Progenitor cell of endocrine pancreas (in vitro differentiated cells): ENCODE measurements at places on chromosomes 4 and X.

DNA sequence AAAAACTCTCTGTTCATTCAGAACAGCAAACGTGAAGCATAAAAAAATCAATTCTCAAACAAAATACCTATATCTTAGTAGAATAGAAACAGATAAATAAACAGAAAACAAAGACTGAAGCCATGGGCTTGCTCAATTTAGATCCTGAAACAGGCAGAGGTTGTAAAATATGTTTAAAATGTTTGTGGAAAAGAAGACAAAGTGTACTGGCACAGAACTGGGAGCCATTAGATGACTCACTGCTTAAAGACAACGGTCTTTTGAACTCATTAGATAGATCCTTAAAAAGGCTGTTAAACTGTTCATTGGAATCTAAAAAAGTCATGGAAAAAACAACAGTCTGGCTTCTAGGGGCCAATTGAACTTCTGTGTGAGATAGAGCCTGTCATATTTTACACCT, 247.0 kb upstream of the NDST4 start:
- H3K4me1 ChIP-seq = peaks cover 3% of the 10 kb centered on the region
- DNase-seq = no peak
- no peaks in the 10 kb centered on the region for H3K27me3 ChIP-seq
- H3K4me3 ChIP-seq = no peak overlapping the region

- peaks cover 15% of the 10 kb centered on the region for H3K27me3 ChIP-seq
- H3K27ac ChIP-seq = peak overlapping the region; percentile 97
- peaks cover 6% of the 10 kb centered on the region for H3K36me3 ChIP-seq
- peaks cover 7% of the 10 kb centered on the region for H3K4me1 ChIP-seq
These were observed 177.1 kb downstream of the CBR4 start for GRCh38 chr4:168832763-168833575.

DNA sequence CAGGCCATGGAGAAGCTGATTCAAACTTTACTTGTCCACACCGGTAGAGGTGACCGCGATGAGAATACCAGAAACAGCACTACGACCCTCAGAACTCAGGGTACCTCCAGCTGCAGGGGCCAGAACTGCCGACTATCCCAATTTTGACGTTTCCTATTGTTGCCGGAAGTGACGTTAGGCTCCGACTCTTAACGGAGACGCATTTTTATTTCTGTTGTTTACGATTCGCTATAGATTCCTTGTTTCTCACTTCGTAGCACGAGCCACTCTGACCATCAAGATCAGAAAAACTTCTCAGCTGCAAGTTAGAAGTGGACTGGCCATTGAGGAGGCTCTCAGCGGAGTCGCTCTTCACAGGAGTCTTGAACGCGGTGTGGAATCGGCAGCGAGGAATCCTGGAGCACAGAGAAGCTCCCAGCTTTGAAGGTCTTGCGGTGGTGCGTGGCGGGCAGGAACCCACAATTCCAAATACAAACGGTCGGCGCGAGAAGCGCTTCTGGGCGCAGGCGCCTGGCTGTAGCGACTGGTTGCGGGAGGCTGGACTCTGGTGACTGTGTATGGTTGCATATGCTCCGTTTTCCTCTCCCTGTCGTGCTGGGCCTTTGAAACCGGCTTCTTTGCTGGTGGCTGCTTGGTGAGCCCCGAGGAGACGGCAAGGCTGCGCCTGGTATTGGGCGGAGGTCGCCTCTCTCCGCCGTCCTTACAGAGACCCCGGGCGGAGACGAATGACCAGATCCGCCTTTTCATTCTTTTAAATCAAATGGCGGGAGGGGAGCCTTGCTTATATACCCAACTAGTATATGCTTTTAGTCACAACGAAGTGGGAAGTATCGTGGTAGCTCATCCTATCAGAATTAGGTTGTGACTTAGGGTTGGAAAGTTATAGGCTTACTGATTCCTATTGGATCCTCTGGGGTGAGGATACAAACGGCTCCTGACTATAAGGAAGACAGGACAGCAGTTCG, at the start of the genes CEP44 and FBXO8:
CEP44 (plus strand) TSS at position 405 of the 965 bp plus-strand sequence. CDS start 15,211 bp downstream, outside the sequence.
FBXO8 (minus strand) TSS at position 161 of the 965 bp plus-strand sequence. CDS start 20,575 bp downstream, outside the sequence.
- DNase-seq = peak; percentile 32
- H3K36me3 ChIP-seq = peaks cover 7% of the 10 kb centered on the region
- H3K27ac ChIP-seq = peak within 1 kb of the TSS; percentile 100
- peak within 1 kb of the TSS; percentile 97 for H3K4me3 ChIP-seq
- H3K27me3 ChIP-seq = no peaks in the 10 kb centered on the region

DNA sequence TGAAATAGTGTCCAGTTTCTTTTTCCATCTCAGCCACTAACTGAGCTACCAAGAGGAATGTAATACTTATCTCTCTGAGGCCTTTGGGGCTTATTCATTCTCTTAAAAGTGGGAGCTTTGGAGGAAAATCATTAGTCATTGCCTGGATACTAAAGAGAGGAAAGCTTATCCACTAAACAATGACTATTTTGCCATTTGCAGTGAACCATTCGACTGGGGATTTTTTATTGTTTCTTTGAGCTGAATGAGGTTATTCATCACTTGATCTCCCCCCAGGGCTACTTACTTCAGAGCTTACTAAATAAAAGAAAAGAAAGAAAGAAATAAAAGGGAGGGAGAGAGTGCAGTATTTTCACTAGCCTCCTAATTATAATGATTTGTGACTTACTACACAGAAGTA, 1329.5 kb upstream of the TENM3 start:
- H3K36me3 ChIP-seq = no peaks in the 10 kb centered on the region
- peak overlapping the region; percentile 7 for H3K27ac ChIP-seq
- peaks cover 6% of the 10 kb centered on the region for H3K4me1 ChIP-seq

DNA sequence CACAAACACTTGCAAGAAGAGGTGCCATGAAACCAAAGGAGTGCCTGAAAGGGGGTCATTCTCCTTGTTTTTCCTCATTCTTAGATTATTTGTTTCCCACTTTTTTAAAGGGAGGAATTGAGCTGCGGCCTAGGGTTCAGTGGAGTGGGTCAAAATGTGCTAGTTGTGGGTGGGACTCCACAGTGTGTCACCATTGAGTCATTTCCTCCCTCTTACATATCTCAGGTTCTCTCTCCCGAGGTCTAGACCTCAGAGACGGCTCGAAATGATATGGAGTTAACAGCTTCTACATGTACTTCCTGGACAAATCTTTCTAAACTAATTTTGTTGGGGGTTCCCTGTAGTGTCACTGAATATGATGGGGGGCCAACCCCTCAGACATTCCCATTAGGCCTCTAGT, 328.4 kb upstream of the SPANXN1 start:
- no peak overlapping the region for H3K27ac ChIP-seq
- peaks cover 1% of the 10 kb centered on the region for H3K36me3 ChIP-seq
- no peak for DNase-seq
- H3K4me1 ChIP-seq = no peaks in the 10 kb centered on the region
- no peak overlapping the region for H3K4me3 ChIP-seq

GRCh38 chrX:38799995-38800580, 1.2 kb upstream of the MID1IP1 start:
- H3K4me1 ChIP-seq = peaks cover 11% of the 10 kb centered on the region
- no peak for DNase-seq
- H3K27me3 ChIP-seq = no peaks in the 10 kb centered on the region
- no peaks in the 10 kb centered on the region for H3K36me3 ChIP-seq

GRCh38 chr4:68570122-68570507, 6.0 kb downstream of the UGT2B17 start:
- no peaks in the 10 kb centered on the region for H3K27me3 ChIP-seq
- no peak overlapping the region for H3K4me3 ChIP-seq
- H3K27ac ChIP-seq = no peak overlapping the region

DNA sequence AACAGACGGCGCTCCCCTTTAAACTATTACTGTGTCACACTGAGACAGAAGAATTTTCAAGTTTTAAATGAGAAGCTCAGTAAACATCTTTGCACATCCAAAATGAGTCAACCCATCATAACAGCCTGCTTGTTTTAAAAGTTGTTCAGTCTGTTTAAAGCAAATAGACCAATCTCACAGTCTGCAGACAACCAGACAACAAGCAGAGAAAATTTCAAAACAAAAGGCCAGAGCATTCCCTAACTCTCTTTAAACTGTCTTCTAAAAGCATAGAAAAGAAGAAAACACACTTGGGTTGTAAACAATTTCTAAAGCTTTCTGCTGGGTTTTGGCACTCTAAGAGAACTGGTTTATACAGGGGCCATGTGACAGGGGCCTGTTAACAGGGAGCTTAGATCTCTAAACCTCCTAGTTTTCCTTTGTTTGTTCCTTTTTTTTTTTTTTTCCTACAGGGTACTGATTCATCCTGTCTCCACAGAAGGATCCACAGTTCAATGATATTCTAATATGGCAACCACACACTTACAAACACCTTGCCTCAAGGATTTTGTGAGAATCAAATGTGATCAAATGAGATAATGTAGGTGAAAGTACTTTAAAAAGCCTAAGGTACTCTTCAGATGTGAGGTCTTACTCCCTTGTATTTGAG, 100.8 kb upstream of the MAML3 start:
- no peaks in the 10 kb centered on the region for H3K27me3 ChIP-seq
- H3K27ac ChIP-seq = no peak overlapping the region
- no peak overlapping the region for H3K4me3 ChIP-seq

DNA sequence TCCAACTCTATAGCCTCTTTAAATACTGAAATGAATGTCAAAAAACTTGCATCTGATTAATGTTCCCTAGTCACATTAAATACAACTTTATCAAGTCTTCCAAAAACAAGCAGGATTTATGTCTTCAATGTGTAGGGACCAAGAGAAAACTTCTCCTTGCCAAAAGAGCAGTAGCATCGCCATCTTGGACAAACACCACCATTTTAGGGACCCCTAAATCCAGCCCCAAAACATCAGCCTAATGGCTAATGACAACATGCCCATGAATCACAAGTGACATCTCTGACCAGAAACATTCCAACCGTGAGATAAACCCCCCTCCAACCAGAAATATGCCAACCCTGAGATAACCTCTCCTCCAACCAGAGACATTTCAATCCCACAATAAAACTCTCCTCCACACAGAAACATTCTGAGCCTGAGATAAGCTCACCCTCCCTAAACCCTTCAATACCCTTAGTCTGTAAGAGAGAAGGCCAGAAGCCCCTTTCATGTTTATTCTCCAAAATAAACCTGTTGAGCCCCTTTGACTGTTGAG, 697.4 kb downstream of the TRAM1L1 start:
- no peak overlapping the region for H3K4me3 ChIP-seq
- peaks cover 13% of the 10 kb centered on the region for H3K4me1 ChIP-seq
- H3K36me3 ChIP-seq = no peaks in the 10 kb centered on the region
- DNase-seq = no peak

DNA sequence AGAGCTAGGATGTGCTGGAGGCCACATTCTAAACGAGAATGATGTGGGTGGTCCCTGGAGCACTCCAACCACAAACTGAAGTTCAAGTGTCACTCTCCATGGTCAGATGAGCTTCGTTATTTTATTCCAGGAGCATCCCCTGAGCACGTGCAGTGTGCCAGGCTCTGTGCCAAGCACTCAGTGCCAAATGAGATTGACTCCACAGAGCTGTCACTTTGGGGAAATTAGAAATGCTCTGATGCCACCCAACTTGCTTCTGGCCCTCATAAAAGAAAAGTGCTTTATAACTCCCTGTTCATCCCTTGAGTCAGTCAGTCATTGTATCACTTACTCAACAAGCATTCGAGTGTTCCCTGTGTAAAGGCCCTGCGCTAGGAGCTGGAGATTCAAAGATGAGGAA, 91.2 kb downstream of the RTL5 start:
- H3K4me1 ChIP-seq = peaks cover 16% of the 10 kb centered on the region
- H3K36me3 ChIP-seq = peaks cover 5% of the 10 kb centered on the region
- H3K27ac ChIP-seq = no peak overlapping the region
- H3K4me3 ChIP-seq = no peak overlapping the region
- no peak for DNase-seq

- H3K27ac ChIP-seq = no peak overlapping the region
- H3K4me1 ChIP-seq = peaks cover 6% of the 10 kb centered on the region
- H3K4me3 ChIP-seq = no peak overlapping the region
- no peak for DNase-seq
These were observed 711 bp downstream of the ACE2 start for GRCh38 chrX:15600049-15600448.

DNA sequence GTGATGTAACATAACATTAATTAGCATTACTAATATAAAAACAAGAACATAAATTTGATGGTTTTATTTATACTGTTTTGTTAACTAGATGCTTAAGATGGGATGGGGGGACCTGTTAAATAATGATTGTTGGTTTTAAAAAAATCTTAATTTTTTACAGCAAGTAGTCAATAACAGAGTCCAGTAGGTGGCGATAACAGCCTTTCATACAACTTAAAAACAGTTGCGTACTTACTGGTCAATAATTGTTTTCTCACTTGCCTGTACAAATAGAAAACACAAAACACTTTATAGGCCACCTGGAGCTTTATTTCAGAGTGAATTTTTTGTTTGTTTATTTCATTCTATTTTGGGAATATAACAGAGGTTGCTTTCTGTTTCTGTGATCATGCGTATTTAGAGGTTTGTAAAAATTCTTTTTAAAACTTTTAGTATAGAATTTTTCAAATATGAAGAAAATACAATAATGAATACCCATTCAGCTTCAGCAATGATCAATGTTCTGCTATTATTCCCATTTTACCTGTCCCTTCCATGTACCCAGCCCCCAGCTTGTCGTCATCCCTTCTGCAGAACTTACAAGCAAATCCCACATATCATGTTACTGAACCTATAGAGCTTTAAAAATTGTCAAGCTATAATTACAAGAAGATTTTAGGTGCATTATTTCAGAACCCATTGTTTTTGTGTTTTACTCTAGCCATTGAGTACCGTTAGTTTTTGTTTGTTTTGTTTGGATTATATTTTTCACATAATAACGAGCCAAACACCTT, 97.1 kb downstream of the MRPL1 start:
- H3K4me1 ChIP-seq = peaks cover 3% of the 10 kb centered on the region
- H3K27ac ChIP-seq = no peak overlapping the region
- H3K36me3 ChIP-seq = no peaks in the 10 kb centered on the region
- H3K27me3 ChIP-seq = no peaks in the 10 kb centered on the region
- no peak for DNase-seq

- no peak for DNase-seq
- H3K27me3 ChIP-seq = peaks cover 8% of the 10 kb centered on the region
- no peak overlapping the region for H3K27ac ChIP-seq
- no peak overlapping the region for H3K4me3 ChIP-seq
- H3K36me3 ChIP-seq = no peaks in the 10 kb centered on the region
- H3K4me1 ChIP-seq = peaks cover 9% of the 10 kb centered on the region
These were observed 93.6 kb upstream of the RASGEF1B start for GRCh38 chr4:81565142-81565870.

DNA sequence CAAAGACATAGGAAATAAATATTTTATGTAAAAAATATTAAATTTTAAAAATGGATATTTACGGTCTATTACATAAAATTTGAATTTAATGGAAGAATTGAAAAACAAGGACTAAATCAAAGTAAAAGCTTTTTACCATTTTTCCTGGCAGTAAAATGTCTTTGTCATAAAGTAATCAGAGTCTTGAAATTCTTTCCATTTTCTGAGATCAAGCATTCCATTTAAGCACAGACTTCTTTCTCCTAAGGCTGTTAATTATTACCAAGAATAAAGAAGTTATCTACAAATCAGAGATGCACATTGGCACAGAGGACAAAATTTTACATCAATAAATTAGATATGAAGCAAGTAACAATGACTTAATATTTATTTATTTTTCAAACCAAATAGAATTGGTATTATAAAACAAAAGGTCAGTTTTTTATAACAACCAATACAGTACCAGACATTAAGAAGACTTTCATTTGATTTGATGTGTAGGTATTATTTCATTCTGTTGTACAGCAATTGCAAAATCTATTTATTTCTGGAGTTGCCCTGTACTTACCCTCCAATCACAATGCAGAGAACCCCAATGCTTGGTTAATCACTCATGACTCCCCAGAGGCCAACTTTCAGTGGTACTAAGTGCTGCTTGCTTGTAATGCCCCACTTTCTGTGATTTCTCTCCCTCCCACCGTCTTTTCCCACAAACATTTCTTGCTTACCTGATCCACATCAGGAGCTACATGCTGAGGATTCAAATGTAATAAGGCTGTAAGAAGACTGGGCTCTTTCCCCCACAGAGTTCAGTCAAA, 254.6 kb downstream of the GASK1B start:
- no peaks in the 10 kb centered on the region for H3K27me3 ChIP-seq
- H3K27ac ChIP-seq = no peak overlapping the region
- no peak overlapping the region for H3K4me3 ChIP-seq
